Large intestine (tissue), 12 donors: ENCODE measurements at places on chromosomes 3 and 15. TPM values are rescaled to one million over a fixed set of nuclear protein-coding genes. Genes with fewer than 3 reads are reported as not detected.

Gene SLC22A13
- polyA plus RNA-seq, result 0.34 TPM

Gene CLRN1
- 8.7 TPM for polyA plus RNA-seq

Gene DNAH1
- polyA plus RNA-seq, result 22.9 TPM

Gene CLCN2
- polyA plus RNA-seq, result 27.5 TPM

Gene CLSTN2
- polyA plus RNA-seq, result 1.8 TPM

DNA sequence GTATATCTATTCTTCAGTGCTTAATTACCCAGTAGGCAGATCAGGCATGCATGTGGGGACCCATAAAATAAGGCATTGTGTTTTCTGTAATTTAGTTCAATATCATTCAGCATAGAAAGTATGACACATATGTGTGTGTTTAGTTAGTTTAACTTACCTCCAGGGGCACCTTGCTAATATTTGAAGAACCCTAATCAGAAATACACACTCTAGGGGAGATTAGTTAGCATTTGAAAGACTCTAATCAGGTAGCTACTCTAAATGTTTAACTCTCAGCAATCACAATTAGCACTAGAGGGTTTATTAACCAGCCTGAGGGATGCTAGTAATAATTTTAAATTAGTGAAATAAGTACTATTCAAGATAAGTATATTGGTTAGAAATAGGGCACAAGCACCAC is 104.5 kb downstream of the ECT2 start:
- H3K27me3 ChIP-seq, result no peaks in the 10 kb centered on the region
- H3K4me1 ChIP-seq, result peaks cover 3% of the 10 kb centered on the region
- H3K4me3 ChIP-seq, result no peak overlapping the region

DNA sequence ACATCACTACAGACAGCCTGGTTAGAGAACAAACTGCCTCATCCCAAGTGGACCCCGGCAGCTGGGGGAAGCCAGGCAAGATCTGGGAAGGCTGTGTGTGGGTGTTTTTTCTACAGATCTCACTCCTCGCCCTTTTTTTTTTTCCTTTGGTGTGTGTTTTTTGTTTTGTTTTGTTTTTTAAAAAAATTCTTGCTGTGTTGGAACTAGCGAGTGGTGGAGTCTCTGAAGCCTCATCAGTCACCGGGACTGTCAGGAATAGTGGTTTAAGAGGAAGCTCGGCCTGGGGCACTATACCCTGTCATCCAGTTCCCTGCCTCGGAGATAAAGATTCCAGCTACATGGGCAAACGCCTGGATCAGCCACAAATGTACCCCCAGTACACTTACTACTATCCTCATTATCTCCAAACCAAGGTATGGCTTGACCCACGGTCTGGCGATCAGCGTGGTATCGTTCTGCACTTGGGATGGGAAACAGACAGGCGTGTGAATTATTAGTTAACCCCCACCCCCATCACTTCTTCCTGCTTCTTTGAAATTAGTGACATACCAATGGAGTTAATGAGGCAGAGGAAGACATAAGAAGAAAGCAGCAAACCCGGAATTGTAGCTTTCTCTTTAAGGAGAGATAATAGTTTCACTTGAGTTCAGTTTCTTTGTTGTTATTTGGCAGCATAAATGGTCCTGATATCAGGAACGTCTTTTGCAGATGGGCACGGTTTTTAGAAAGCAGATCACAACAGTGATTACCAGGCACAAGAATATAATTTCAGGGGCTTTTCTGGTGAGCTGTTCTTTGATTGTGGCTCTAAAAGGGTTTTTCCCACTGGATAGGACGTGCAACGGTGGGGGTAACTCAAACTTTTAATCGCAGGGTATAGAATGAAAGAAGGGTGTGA is 722 bp downstream of the RBMS3 start:
- no peaks in the 10 kb centered on the region for H3K27me3 ChIP-seq
- H3K36me3 ChIP-seq, result no peaks in the 10 kb centered on the region
- DNase-seq, result peak; percentile 33
- H3K4me3 ChIP-seq, result peak overlapping the region; percentile 54

DNA sequence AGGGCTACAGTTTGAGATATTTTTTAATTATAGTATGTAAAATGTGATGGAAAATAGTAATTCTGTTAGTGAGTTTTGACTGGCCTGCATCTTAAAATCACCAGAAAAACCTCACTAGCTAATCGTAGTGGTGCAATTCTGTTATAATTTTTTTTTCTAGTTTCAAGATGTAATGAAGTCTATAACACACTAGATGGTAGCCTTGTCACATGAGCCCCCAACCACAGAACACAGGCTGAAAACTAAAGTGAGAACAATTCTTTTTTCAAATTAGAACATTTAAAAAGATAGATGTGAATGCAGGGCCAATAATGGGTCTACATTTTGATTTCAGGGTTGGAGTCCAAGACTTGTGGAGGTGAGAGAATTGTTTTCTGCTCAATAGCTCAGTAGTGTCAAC is 83.3 kb upstream of the KCNH8 start:
- DNase-seq, result no peak
- no peak overlapping the region for H3K27ac ChIP-seq
- no peak overlapping the region for H3K4me3 ChIP-seq
- H3K27me3 ChIP-seq, result no peaks in the 10 kb centered on the region
- no peaks in the 10 kb centered on the region for H3K4me1 ChIP-seq
